Stimulated activated CD8-positive, alpha-beta memory T cell treated with anti-CD3 and anti-CD28 coated beads, Interleukin-2, amount 100 ng/mL, for 1 hour (primary cell): ENCODE measurements at places on chromosomes 12 and 14.

- no peak for DNase-seq
Observed at GRCh38 chr12:116099652-116100432, 177.7 kb downstream of the MED13L start.

GRCh38 chr14:101823511-101824120 lies 62.1 kb downstream of the PPP2R5C start:
- DNase-seq, result peak; percentile 56

- DNase-seq, result peak; percentile 44
Observed at GRCh38 chr14:91177073-91178034, 63.5 kb downstream of the DGLUCY start.

DNA sequence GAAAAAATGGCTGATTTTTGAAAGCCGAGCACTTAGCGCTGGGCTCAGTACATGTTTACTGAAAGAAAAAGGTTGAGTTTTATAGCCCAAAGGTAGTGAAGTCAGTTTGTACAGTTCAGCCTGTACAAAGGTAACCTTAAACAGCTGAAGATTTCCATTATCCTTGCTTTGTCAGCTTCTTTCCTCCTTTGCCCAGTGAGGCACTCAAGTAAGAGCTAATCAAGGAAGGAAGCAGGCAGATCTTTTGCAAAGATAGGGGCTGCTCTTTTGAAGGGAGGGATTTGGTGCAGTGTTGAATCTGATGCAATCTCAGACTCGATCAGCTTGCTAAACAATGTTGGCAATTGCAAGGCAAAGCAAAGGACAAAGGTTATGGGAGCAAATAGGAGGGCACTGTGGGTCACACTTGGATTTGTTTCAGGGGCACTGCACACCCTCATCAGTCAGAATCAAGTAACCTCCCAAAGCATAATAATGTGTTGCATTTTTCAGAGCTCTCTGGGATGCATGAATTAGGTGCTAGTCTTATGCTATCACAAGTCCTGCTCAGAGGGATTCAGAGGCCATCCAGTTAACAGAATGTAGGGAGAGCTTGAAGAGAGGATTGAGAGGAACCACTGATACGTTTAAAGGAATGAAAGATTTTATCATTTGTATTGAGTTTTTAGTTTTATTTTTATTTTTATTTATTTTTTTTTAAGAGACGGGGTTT lies 44.4 kb downstream of the ANO6 start:
- DNase-seq, result no peak

DNA sequence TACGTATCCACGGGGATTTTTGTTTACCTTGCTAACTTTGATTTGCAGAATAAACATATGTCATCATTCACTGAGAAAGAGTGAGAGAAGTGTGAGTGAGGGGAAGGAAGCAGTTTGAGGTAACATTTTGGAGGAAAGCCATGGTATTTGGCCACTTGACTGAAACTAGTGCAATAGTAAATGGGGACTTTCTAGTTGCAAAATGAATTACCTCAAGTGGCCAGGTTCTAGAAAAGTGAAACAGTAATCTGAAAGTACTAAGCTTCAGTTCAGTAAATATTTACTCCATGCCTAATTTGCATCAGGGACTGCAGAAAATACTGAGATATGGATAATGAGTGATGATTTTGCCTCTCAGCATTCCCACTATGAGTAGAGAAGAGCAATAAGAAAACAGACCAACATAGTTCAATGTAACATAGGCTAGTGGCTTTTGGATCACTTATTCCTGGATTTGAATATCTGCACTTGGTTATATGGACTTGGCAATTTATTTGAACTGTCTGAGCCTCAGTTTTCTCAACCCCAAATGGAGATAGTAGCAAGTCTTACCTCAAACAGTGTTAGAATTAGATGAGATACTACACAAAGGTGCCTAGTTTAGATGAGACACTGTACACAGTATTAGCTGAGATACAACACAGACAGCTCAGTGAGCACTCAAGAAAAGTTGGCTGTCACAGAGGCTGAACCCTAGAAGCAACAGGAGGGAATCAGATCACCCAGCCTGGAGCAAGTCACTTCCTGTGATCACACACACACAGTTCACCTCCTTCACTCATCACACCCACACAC lies 439.1 kb downstream of the NPAS3 start:
- no peak for DNase-seq

DNA sequence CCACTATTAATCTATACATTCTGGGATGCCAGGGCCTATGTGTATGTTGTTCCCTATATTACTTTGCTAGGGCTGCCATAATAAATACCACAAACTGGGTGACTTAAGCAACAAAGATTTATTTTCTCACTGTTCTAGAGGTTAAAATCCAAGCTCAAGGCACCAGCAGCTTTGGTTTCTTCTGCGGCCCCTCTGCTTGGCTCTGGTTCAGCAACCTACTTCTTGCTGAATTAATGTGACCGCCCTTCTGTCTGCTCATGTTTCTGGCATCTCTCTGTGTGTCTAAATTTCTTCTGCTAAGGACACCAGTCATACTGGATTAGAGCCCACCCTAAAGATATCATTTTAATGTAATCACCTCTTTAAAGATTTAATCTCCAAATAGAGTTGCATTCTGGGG lies 84.7 kb downstream of the ZNF664 start:
- no peak for DNase-seq

DNA sequence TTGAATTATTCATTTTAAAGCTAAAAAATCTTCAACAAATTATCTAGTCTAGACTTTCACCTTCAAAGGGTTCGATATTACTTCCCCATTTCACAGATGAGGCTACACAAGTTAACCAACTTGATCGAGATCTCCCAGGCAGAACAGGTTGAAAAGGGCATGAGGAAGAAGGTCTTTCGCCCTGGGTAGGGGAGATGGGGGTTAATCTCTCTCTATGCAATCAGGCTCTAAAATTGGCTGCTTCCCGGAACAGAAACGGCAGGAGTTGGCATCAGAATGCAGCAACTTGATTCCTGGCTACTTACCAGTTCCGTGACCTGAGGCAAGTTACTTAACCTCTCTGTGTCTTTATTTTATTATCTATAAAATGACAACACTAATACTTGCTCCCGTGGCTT lies 2.4 kb upstream of the CISTR start:
- DNase-seq, result no peak

- DNase-seq, result no peak
Observed at GRCh38 chr12:6199531-6200255, 507 bp upstream of the CD9 start.

GRCh38 chr12:14803830-14804160 lies 325 bp downstream of the C12orf60 start:
- no peak for DNase-seq

GRCh38 chr12:64137117-64137516 lies 85.0 kb downstream of the KICS2 start:
- DNase-seq, result no peak

DNA sequence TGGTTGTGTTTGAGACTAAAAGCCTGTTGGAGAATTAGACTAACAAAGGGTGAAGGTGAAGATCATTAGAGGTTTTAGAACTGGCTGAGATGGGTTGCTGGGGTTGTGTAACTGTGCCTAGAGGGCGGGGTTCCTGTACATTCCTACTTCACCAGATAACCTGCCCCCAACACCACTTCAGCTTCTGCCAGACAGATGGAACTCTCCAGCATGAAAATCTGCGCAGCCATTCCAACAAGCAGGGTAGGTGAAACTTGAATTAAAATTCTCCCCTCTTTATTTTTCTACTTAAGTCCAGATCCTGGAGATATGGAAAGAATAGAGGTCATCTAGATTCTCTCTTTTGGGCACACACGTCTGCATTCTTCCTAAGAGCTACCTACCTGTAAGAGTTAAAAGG lies 6.0 kb downstream of the FOXG1 start:
- DNase-seq, result no peak

- DNase-seq, result no peak
Observed at GRCh38 chr14:38134416-38135030, 73.2 kb upstream of the SSTR1 start.

GRCh38 chr12:105090361-105090760 lies 6.1 kb upstream of the ALDH1L2 start:
- DNase-seq, result no peak

DNA sequence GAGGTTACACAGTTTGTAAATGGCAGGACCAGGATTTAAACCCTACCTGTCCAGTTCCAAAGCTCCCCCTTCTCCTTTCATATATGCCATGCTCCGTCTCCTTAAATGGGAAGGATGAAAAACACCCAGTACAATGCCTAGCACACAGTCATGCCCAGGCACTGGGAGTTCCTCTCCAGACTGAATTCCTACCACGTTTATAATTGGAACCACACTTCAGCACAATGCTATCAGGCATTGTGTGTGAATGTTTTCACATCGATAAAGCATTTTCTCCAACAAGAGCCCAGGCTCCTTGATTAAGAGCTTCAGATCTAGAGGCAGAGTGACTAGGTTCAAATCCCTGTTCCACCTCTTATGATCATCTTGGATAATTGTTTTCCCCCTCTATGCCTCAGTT lies 2.7 kb upstream of the NUAK1 start:
- no peak for DNase-seq

GRCh38 chr14:74563586-74564159 lies 48.4 kb downstream of the LTBP2 start:
- no peak for DNase-seq

- DNase-seq, result no peak
Observed at GRCh38 chr14:78074561-78074960, 95.6 kb upstream of the NRXN3 start.

DNA sequence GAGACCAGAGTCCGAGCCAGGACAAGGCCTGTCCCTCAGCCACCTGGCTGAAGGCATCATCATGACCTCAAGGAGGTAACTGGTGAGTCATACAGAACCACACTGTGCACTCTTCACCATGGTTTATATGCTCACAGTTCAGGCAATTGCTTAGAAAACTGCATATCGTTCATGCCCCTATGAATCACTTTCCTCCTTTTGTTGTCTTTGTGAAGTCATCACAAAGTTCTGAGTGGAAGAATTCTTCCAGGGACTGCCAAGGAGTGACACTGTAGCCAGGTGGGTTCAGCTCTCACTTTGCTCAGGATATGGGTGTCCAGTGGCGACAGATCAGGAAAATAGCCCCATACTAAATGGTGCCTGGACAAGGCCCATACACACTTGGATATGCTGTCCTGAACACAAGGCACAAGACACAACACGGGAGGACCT lies 92.5 kb downstream of the DPF3 start:
- no peak for DNase-seq

- DNase-seq, result no peak
Observed at GRCh38 chr12:82554529-82554928, 132.2 kb upstream of the TMTC2 start.

DNA sequence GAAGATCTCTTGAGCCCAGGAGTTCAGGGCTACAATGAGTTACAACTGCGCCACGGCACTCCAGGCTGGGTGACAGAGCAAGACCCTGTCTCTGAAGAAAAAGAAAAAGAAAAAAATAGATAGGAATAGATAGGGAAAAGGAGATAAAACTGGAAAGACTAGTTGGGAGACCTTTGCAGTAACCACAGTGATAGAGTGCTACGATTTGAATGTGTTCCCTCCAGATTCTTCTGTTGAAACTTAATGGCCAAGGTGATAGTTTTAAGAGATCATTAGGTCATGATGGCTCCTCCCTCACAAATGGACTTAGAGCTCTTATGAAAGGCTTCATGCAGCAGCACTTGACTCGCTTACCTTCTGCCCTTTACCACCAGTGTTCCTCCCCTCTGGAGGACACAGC lies 13.5 kb upstream of the ATF1 start:
- DNase-seq, result no peak
